ENCODE measurements at places on chromosomes 11 and 22.

- DNase-seq: no peak
These were observed 58.3 kb downstream of the AAMDC start for GRCh38 chr11:77879218-77879617.

- DNase-seq: no peak
These were observed 136.2 kb downstream of the ELP4 start for GRCh38 chr11:31645747-31646146.

DNA sequence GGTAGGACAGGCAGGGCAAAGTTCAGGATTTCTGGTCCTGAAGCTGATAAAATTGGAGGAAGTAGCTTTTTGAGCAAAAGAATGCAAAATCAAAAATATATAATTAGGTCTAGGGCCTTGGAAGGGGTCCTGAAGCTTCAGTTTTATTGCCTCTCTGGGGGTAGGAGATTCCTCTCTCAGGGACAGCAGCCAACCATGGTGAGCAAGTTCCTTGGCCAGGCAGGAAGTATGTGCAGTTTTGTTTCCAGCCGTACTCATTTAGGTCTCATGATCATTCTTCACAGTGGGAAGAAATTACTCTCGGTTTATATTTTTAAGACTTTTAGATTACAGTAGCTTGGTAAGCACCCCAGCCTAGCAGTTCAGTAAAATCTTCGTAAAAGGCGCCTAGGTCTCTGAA lies 2.9 kb upstream of the RAB38 start:
- DNase-seq: no peak

- DNase-seq: no peak
These were observed 445.6 kb downstream of the NTM start for GRCh38 chr11:131816051-131816450.

DNA sequence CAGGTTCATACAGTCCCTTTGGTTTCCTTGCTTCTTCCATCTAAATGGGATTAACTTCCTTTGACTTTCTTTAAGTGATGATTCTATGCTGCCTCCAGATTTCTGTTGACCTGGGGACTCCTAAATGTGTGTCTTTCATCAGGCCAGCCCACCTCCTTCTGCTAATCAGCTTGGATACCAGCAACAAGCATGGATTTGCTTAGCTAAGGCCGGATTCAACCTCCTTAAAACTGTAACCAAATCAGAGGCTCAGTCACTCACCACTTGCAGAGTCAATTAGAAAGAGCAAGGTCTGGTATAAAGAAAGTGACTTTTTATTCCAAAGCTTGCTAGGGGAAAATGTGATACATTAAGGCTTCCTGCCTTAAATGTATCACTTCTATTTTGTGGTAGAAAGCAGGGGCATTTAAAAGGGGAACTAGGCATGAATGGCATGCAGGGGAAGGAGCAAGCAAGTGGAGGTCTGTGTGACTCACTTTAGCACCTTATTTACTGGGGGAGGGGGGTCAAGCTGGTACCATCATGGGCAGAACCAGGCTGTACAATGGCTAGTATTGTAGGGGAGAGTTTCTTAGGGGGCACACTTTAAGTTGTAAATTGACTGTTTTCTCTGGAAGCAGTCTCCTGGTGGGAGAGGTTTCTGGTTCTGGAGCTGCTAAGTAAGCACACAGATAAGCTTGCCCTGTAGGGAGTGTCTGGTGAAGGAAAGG lies 239.0 kb upstream of the PDGFD start:
- DNase-seq: no peak

DNA sequence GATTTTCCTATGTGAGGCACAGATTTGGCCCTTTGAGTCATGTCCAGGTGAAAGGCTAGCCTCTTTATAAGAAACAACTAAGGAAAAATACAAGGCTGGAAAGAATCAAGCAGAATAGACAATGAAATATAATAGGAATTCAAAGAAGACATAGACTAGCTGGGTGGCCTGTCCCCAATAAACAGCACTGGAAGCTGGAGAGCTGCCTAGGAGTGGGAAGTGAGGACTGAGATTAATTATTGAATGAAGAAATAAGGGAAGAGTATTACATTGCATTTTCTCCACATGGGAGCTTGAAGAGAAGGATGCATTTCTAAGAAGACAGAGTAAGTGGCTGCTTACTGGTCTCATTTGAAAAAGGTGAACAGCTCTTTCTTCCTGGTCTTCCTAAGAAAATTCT lies 100.0 kb downstream of the CCDC34 start:
- no peak for DNase-seq
